A172 (cell line): ENCODE measurements at places on chromosomes 16 and 17.
A peak's percentile ranks its signal among the peaks of the same experiment; 100 is the strongest.

GRCh38 chr16:14015948-14016347 is 55.2 kb upstream of the MRTFB start:
- DNase-seq, result peak; percentile 51

DNA sequence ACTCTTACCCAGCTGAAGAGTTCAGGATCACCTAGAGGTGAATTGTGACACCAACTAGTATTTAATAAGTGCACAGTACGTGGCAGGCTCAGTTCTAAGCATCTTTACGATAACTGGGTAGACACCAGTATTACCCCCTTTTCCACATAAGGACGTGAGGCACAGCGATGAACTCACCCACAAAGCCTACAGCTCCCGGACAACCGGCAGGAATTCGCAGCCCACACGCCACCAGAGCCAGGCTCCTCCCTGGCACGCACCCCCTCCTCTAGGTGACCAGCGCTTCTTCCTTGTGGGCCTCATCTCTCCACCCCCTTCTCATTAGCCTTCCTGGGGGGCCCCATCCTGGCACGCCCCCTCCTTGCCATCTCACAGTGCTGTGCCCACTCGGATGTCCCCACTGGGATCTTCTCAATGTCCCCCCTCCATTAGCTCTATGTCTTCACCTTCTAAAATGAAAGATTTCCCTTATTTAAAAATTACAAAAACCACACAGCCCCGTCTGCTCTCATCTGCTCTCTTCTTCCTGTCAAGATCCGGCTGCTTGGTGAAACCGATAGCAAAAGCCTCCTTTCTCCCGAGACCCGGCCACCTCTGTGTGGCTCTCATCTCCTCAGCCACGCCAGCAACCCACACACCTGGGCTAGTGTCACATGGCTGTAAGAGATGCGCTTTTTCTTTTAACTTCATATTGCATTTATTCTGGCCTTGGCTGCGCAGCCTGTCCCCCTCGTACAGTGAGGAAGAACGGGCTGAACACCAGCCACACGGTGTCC is 20.8 kb downstream of the IFT140 start:
- DNase-seq, result no peak

GRCh38 chr16:56682703-56683397 is 580 bp downstream of the MT1X start:
- DNase-seq, result no peak

DNA sequence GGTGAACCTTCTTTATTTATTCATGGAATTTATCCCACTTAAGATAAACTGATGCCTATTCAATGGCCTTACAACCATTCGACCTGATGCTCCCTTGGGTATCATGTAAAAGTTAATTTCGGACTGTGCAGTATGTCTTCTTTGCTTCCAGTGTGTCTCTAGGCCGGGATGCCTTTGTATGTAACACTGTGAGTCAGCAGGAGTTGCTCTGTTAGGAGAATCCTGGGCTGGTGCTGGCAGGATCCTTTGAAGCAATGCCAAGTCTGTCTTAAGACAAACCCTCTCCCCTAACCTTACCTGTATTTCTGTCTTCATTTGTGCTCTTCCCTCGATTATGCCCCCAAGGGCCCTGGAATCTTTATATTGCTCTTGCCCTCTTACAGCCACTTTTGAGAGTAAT is 37.9 kb upstream of the ABCA8 start:
- no peak for DNase-seq

DNA sequence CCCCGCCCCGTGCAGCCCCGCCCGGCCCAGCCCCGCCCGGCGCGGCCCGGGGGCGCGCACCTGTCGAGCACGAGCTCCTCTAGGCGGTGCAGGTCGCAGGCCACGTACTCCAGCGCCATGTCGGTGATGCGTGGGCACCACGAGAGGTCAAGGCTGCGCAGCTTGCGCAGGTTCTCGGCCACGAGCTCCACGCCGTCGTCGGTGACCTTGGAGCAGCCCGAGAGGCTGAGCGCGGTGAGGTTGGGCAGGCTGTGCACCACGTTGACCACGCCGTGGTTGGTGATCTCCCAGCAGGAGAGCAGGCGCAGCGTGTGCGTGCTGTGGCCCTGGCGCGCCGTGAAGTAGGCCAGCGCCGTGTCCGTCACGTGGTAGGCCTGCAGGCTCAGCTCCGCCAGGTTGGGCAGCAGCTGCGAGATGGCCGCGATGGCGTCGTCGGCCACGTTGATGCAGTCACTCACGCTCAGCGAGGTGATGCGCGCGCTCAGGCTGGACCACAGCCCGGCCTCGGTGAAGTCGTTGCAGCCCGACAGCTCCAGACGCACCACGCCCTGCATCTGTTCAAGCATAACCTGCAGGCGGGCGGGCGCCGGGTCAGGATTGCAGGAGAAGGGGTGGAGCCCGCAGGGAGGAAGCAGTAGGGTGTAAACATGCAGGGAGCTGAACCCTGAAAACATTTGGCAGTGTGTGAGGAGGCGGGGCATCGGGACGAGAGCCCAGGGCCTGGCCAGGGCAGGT is 5.3 kb upstream of the WDR24 start:
- DNase-seq, result no peak

DNA sequence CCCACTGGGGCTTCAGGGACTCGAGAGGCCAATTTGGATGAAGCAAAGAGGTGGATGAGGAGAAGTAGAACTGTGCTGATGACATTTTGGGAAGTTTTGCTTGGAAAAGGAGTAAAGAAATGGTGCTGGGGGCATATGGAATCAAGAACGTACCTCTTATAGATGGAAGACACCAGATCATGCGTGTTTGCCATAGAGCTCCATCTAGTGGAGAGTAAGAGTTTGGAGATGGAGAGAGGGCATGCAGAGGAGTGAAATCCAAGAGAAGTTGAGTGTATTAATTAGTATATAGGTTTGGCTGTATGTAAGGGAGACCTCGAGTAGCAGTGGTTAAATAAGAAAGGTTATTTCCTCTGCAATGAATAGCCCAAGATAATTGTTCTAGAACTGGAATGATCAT is 56.0 kb downstream of the SHISA6 start:
- no peak for DNase-seq

DNA sequence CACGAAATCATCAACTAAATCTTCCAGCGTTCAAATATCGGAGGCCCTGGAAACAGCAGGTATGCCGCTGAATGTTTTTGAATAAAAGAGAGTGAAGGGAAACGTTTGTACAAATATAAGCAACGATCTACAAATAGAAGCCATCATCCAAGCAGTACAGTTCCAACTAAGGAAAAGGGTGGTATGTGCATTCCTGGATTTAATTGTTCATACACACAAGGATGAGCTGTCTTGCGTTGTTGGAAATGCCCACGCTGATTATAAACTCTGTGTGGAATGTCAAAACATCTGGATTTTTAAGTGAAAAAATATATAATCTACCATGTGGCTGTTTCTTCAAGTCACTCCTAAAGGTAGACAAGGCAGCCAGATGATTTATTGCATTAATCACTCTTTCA is 191.8 kb upstream of the HSBP1 start:
- DNase-seq, result no peak

DNA sequence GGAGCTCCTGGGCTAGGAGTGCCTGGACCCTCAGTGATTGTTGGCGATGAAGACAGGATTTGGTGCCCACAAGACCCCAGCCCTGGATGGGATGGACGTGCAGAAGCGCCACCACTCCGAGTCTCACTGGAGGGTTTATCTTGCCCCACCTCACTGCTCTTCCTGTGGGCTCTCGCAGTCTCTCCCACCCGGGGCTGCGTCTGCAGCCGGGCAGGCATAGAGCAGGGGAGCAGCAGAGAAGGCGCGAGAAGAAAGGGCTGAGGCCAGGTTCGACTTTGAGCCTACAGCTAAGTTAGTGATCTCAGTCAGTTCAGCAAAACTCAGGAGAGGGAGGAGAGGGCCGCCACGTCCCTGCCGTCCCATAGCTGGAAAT is 6.6 kb downstream of the UBE2I start:
- no peak for DNase-seq

GRCh38 chr16:17069681-17070080 is 401.1 kb downstream of the XYLT1 start:
- no peak for DNase-seq

DNA sequence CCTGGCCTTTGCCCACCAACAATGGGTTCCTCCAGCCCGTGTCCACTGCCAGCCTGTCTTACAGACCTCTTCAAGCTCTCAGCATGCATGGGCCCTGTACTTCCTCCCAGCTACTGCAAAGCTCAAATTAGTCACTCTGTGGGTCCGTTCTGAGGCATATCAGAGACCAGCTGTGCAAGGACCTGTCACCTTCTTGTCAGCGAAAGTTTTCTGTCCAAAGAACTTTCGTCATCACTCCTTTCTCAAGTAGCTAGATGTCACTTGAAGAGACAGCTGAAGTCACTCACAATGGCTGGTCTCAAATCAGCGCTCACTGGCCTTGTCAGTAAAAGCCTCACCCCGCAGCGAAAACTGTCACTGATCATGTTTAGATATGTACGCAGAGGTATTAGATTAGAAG is 91.4 kb upstream of the DYNLRB2 start:
- DNase-seq, result no peak

- DNase-seq, result no peak
Observed at GRCh38 chr16:59192551-59193199, 458.6 kb upstream of the GOT2 start.

DNA sequence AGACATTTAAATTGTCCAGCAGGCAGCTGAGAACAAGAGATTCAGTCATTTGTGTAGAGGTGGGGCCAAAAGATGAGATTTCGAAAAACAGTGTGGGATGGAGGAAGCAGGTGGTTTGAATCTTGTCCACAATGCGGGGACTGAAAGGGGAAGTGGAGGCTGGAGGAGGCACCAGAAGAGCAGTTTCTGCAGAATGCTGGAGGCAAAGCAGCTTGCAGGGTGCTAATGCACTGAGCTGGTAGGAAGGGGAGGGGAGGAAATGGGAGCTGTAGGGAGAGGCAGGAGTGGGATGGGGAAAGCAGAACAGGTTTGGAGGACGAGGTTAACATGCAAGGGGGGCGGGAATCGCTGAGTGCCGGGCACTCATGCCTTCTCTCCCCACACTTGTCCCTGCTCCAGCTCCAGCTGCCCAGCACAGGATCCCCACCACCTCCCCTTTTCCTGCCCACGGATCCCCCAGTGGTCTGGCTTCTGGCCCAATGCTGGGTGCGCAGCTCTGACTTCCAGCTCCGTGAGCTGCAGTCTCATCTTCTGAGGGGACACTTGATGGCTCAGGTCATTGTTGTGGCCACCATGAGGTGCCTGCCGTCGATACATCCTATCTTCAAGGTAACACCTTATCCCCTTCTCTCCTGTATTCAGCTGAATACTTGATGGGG is 9.4 kb downstream of the C17orf100 start:
- DNase-seq, result no peak

DNA sequence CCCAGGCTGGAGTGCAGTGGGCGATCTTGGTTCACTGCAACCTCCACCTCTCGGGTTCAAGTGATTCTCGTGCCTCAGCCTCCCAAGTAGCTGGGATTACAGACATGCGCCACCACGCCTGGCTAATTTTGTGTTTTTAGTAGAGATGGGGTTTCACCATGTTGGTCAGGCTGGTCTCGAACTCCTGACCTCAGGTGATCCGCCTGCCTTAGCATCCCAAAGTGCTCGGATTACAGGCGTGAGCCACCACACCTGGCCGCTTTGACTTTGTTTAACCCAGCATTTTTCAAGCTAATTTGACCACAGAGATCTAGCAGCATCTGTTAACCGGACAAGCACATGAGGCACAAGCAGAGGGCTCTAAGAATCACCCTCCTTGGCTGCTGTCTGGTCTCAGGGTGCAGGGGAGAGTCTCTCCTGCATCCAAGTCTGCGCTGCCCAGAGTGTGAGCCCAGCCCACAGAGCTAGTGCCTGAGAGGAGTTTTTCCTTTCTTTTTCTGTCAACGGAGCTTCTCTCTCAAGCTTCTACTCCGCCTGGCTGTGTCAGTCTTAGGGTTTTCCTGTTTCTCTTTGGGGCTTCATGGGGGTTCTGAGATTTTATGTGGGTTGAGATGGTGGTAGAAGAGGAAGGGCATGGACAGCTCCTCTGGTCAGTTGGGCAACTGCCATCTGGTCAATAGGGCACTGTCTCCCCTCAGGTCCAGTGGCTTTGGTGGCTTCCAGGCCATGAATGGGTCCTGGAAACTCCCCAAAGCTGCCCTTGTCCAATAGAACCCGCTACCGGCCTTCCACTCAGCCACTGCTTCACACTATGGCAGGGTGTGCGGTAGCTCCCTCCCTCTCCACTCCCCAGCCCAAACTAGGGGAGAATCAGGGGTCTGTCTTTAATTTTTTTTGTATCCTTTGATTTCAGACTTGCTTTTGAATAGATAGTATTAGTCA is 59.6 kb downstream of the TNFRSF13B start:
- no peak for DNase-seq

DNA sequence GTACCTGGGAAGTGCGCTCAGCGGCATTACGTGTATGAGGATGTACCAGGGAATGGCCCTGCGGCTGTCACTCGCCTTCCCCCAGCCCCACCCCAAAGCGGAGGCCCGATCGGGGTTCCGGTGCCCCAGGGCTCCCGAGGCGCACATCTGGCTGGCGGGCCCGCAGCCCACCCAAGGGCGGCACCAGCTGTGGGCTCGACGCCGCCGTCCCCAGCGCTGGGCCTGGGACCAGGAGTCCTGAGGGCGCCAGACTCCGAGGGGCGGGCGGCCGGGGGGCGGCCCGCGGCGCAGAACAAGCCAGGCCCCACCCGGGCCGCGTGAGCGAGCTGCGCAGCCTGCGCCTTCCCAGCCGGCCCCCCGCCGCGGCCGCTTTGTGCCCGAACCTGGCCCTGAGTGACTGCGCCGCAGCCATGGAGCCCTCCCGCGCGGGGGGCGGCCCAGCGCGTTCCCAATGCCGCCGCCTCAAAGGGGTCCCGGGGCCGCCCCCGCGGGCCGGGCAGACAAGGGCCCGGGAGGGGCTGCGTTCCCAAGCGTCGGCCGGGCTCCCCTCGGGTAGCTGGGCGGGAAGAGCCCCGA is 17.4 kb downstream of the ZNF423 start:
- no peak for DNase-seq

DNA sequence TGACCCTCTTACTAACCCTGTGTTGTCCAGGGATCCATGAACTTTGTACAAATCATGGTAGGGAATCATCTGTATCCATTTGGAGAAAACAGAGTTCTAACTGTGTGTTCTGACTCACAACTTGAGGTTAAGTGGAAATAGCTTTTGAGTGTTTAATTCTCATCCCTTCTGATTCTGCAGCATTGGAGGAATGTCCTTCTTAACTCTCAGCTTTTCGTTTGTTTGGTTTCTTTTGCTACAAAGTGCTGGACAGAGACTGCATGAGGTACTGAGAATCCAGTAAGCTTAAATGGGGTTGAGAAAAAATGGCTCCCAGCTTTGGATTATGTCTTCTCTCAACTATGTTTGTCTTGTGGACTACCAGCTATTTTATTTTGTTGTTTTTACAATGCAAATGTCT is 352.1 kb upstream of the KIF2B start:
- DNase-seq, result no peak

GRCh38 chr17:78082988-78083387 is 45.6 kb downstream of the TMC6 start:
- DNase-seq, result no peak

GRCh38 chr17:2710803-2711607 is 559 bp downstream of the CLUH start:
- no peak for DNase-seq
